ENCODE measurements at places on chromosomes 12 and 14. TPM values are rescaled to one million over a fixed set of nuclear protein-coding genes. Genes with fewer than 3 reads are reported as not detected.
A peak's percentile ranks its signal among the peaks of the same experiment; 100 is the strongest.

GRCh38 chr12:110379631-110380030, 23.9 kb downstream of the ANAPC7 start:
- H3K36me3 ChIP-seq = peaks cover 89% of the 10 kb centered on the region
- DNase-seq = no peak
- no peak overlapping the region for H3K27ac ChIP-seq
- no peaks in the 10 kb centered on the region for H3K27me3 ChIP-seq

GRCh38 chr12:75526655-75527511, 15.5 kb upstream of the KRR1 start:
- no peaks in the 10 kb centered on the region for H3K27me3 ChIP-seq
- no peak overlapping the region for H3K27ac ChIP-seq
- H3K4me1 ChIP-seq = no peaks in the 10 kb centered on the region
- H3K36me3 ChIP-seq = no peaks in the 10 kb centered on the region
- H3K4me3 ChIP-seq = no peak overlapping the region

AJUBA gene
- 125 TPM for total RNA-seq

- no peaks in the 10 kb centered on the region for H3K27me3 ChIP-seq
- no peak overlapping the region for H3K27ac ChIP-seq
- DNase-seq = no peak
Measured at GRCh38 chr12:10393291-10393690, 3.5 kb upstream of the KLRK1 start.

DNA sequence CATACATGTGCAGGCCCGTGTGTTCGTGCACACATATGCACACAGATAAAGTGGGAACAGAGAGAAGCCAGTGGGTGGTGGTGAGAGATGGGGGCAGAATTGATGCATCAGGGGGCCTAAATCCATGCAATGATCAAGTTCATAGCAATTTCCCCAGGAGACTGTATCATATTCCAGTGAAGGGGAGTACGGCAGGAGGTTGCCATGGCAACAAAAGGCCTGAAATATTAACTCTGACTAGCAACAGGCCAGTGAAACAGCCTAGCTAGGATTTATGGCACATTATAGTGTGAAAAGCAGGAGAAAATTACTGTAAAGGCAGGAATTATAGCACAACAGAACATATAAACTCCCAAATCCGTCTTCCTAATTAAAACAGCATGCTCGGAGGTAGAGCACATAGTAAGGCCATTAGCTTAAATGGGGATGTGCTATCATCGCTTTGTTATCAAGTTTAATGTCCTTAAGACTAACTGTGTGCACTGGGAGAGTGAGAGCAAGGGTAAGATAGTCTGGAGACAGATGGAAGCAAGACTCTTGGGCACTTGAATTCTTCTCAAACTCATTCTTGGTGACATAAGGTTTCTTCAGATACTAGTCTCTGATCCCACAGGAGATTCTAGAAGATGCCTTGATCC, 806.3 kb downstream of the DIO2 start:
- no peaks in the 10 kb centered on the region for H3K4me1 ChIP-seq
- no peak overlapping the region for H3K4me3 ChIP-seq
- no peak for DNase-seq
- H3K36me3 ChIP-seq = no peaks in the 10 kb centered on the region
- no peak overlapping the region for H3K27ac ChIP-seq

- no peaks in the 10 kb centered on the region for H3K27me3 ChIP-seq
- peaks cover 63% of the 10 kb centered on the region for H3K4me1 ChIP-seq
- no peak overlapping the region for H3K4me3 ChIP-seq
- H3K36me3 ChIP-seq = no peaks in the 10 kb centered on the region
- H3K27ac ChIP-seq = no peak overlapping the region
- DNase-seq = peak; percentile 67
Measured at GRCh38 chr12:53051058-53051880, 1.4 kb downstream of the TNS2 start.

DNA sequence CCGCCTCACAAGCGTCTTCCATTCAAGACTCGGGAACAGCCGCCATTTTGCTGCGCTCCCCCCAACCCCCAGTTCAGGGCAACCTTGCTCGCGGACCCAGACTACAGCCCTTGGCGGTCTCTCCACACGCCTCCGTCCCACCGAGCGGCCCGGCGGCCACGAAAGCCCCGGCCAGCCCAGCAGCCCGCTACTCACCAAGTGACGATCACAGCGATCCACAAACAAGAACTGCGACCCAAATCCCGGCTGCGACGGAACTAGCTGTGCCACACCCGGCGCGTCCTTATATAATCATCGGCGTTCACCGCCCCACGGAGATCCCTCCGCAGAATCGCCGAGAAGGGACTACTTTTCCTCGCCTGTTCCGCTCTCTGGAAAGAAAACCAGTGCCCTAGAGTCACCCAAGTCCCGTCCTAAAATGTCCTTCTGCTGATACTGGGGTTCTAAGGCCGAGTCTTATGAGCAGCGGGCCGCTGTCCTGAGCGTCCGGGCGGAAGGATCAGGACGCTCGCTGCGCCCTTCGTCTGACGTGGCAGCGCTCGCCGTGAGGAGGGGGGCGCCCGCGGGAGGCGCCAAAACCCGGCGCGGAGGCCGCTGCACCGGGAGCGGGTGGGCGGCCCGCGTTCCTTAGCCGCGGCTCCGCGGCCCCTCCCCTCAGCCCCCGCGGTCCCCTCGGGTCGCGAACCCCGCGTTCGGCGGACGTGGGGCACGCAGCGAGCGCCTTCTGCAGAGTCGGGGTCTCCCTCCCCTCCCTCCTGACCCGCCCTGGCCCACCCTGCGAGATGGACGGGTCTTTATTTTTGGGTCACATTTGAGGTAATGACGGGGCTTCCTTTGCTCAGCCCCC, at the start of gene UBC:
TSS of gene UBC (minus strand) at position 259 of the 847 bp plus-strand sequence. CDS start 879 bp downstream, outside the sequence.
- peak within 1 kb of the TSS; percentile 88 for H3K4me3 ChIP-seq
- peak within 1 kb of the TSS; percentile 100 for H3K27ac ChIP-seq
- peaks cover 9% of the 10 kb centered on the region for H3K27me3 ChIP-seq
- H3K4me1 ChIP-seq = peaks cover 53% of the 10 kb centered on the region
- H3K36me3 ChIP-seq = peaks cover 30% of the 10 kb centered on the region

- H3K4me3 ChIP-seq = no peak overlapping the region
- H3K27ac ChIP-seq = no peak overlapping the region
- no peaks in the 10 kb centered on the region for H3K27me3 ChIP-seq
- H3K36me3 ChIP-seq = no peaks in the 10 kb centered on the region
Measured at GRCh38 chr12:62709311-62709710, 225.6 kb downstream of the PPM1H start.

DNA sequence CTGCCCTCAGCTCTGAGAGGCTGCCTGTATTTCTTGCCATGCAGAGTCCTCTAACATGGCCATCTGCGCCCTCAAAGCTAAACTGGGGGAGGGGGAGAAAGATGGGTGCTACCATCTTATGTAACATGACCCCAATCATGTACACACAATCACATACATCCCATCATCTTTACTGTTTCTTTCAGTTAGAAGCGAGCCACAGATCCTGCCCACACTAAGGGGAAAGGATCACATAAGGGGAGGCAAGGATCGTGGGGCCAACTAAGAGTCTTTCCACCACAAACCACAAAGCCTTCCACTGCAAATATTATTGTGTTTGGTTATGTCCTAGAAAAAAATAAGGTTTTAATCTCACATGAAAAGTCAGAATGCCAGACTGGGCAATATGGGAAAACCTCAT, 11.8 kb upstream of the AMN1 start:
- H3K4me3 ChIP-seq = no peak overlapping the region
- DNase-seq = no peak
- no peak overlapping the region for H3K27ac ChIP-seq
- no peaks in the 10 kb centered on the region for H3K36me3 ChIP-seq
- H3K27me3 ChIP-seq = no peaks in the 10 kb centered on the region
- H3K4me1 ChIP-seq = peaks cover 4% of the 10 kb centered on the region

DNA sequence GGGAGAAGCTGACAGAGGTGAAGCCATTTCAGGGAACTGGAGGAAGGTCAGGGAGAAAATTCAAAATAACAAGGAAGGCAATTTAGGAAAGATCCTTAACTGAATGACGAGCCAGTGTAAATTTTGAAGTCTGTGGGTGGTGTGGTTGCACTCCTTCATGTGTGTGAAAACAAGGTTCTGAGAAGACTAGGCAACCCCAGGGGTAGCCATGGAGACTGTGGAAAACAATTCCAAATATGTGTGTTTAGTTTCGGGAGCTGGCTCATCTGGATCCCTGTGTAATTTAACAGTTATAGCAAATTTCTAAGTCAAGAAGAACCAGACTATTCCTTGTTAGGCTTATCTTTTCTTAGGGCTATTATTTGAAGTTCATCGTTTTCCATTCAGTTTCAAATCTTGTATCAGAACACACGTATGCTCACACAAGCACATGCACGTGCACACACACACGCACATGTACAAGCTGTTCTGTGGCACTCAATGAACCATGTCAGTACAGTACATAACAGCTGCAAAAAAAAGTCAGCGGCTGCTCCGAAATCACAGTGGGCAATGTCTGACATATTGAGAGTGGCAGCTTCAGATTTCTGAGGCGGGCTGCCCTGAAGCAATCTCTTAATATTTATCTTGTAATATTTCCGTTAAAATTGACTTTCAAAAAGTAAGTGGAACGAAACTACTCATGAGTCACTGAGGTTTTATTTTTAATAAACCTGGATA, 411.2 kb downstream of the AEBP2 start:
- H3K27ac ChIP-seq = no peak overlapping the region
- no peaks in the 10 kb centered on the region for H3K27me3 ChIP-seq
- no peak overlapping the region for H3K4me3 ChIP-seq
- H3K4me1 ChIP-seq = no peaks in the 10 kb centered on the region
- H3K36me3 ChIP-seq = no peaks in the 10 kb centered on the region
- no peak for DNase-seq

DNA sequence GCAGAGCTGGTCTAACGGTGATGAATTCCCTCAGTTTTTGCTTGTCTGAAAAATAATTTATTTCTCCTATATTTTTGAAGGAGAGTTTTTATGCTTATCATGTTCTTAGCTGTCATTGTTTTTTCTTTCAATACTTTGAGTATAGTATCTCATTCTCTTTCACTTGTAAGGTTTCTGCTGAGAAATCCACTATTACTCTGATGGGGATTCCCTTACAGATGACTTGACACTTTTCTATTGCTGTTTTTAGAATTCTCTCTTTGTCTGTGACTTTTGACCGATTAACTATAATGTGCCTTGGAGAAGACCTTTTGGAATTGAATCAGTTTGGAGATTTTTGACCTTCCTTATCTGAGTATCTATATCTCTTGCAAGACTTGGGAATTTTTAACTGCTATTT, 139.6 kb downstream of the PRKD1 start:
- no peaks in the 10 kb centered on the region for H3K27me3 ChIP-seq
- H3K27ac ChIP-seq = no peak overlapping the region
- H3K36me3 ChIP-seq = no peaks in the 10 kb centered on the region
- no peak for DNase-seq
- H3K4me3 ChIP-seq = no peak overlapping the region
- H3K4me1 ChIP-seq = no peaks in the 10 kb centered on the region

DNA sequence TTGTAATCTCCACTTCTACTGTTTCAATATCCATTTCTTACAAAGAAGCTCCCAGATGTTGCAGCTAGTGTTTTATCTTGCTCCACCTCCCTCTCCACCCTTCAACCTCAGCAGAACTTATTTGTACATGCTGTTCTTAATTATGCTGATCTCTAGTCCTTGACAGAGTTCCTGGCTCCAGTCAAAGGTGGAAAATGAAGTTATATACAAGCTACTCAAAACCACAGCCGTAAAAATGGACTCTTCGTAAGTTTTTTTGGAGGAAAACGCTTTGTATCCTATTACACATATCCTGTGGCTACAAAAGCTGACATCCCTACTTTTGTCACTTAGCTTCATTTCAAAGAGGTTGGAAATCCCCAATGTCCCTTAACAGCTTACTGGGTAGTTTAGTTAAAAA, 1.3 kb downstream of the CLEC1A start:
- H3K27me3 ChIP-seq = no peaks in the 10 kb centered on the region
- no peak for DNase-seq
- no peaks in the 10 kb centered on the region for H3K36me3 ChIP-seq
- H3K4me1 ChIP-seq = no peaks in the 10 kb centered on the region
- no peak overlapping the region for H3K27ac ChIP-seq
- no peak overlapping the region for H3K4me3 ChIP-seq

DNA sequence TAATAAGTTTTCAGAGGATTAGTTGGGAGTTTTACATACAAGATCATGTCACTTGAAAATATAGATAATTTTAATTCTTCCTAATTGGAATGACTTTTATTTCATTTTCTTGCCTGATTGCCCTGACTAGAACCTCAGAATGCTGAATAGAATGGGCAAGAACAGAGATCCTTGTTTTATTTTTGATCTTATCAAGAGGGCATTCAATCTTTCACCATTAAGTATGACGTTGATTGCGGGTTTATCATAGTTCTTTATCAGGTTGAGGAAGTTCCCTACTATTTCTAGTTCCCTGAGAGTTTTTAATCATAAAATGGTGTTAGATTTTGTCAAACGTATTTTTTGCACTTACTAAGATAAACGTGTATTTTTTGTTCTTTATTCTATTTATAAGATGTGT, 124.3 kb downstream of the DICER1 start:
- DNase-seq = no peak
- H3K36me3 ChIP-seq = no peaks in the 10 kb centered on the region
- H3K27me3 ChIP-seq = no peaks in the 10 kb centered on the region
- no peak overlapping the region for H3K4me3 ChIP-seq
- no peaks in the 10 kb centered on the region for H3K4me1 ChIP-seq

GRCh38 chr12:52320784-52321400, at the start of gene KRT83:
TSS of gene KRT83 (minus strand) at chr12:52321398. CDS start at chr12:52321335, 63 bp downstream.
- no peaks in the 10 kb centered on the region for H3K27me3 ChIP-seq
- no peaks in the 10 kb centered on the region for H3K36me3 ChIP-seq
- no peak for DNase-seq
- no peak within 1 kb of the TSS for H3K27ac ChIP-seq

DUSP6 gene
- 11.0 TPM for total RNA-seq

- peaks cover 37% of the 10 kb centered on the region for H3K36me3 ChIP-seq
- H3K27ac ChIP-seq = no peak overlapping the region
- no peak overlapping the region for H3K4me3 ChIP-seq
- no peaks in the 10 kb centered on the region for H3K27me3 ChIP-seq
Measured at GRCh38 chr12:22059976-22060647, 14.1 kb downstream of the CMAS start.

DNA sequence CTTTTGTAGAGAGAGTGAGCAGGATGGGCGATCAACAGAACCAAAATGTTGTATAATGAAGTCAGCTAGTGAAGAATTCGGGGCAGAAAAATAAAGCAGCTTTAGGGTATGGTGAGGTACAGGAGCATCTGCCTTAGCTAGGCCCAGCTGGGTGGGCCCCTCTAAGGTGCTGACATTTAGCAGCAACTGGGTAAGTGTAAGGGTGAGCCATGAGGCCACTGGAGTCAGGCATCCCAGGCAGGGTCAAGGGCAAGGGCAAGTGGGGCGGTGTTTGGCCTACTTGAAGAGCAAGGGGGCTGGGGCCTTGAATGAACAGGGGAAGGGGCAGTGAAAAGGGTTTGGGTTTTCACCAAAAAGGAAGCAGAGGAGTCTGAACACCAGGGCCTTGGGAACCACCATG, 583.6 kb downstream of the BCL11B start:
- H3K36me3 ChIP-seq = no peaks in the 10 kb centered on the region
- H3K27me3 ChIP-seq = no peaks in the 10 kb centered on the region
- no peak for DNase-seq

ANKS1B gene
- total RNA-seq = not detected

GRCh38 chr12:5773550-5773949, 171.5 kb downstream of the ANO2 start:
- no peak overlapping the region for H3K27ac ChIP-seq
- no peaks in the 10 kb centered on the region for H3K36me3 ChIP-seq

ZNF384 gene
- total RNA-seq = 19.5 TPM

Measured in SJSA1 (cell line).